ENCODE measurements at places on chromosomes 13 and 19.

- no peak for DNase-seq
Measured at GRCh38 chr13:112200200-112200599, 133.3 kb downstream of the SOX1 start.

- DNase-seq, result no peak
Measured at GRCh38 chr13:73989244-73989843, 144.9 kb downstream of the KLF12 start.

- peak; percentile 17 for DNase-seq
Measured at GRCh38 chr13:42239644-42240043, 32.3 kb upstream of the AKAP11 start.

- peak; percentile 27 for DNase-seq
Measured at GRCh38 chr13:37138169-37138568, 32.7 kb upstream of the CSNK1A1L start.

DNA sequence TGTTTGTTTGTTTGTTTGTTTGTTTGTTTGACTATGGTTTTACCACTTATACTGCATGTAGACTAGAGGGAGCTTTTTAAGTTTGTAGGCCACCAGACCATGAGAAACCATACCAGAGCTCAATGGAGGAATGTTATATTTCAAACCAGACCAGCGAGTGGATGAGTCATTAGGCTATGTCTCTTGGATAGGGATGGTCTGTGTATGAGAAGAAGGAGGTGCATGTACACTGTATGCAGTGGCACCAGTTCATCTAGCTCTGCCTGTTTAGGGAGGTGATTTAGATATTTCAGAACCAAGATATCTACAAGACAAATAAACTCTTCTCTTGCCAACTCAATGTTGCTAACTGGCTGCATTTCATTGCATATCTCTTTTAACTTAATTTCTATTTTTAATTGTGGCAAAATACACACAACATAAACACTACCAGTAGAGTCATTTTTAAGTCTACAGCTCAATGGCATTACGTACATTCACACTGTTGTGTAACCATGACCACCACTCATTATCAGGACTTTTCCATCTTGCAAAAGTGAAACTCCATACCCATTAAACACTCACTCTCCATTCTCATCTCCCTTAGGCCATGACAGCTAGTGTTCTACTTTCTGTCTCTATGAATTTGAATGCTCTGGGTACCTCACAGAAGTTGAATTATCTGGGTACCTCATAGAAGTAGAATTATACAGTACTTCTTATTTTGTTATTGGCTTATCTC, 29.2 kb downstream of the SYDE1 start:
- DNase-seq, result no peak

DNA sequence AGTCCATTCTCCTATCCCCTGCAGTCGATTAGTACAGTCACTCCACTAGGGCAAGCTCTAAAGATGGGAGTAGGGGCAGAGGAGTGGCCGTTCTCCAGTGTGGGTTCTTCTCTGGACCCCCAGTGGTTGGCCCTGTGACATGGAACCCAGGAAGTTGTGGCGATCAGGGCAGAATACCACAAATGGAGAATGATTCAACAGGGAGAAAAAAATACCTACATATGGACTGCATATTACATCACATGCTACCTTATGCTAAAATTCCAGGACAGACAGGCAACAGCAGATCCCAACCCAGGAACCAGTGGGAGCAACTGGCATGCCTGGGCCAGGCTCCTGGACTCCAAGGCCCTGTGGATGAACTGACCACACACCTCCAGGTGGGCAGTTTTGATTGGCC, 20.4 kb downstream of the POU2F2 start:
- peak; percentile 87 for DNase-seq

DNA sequence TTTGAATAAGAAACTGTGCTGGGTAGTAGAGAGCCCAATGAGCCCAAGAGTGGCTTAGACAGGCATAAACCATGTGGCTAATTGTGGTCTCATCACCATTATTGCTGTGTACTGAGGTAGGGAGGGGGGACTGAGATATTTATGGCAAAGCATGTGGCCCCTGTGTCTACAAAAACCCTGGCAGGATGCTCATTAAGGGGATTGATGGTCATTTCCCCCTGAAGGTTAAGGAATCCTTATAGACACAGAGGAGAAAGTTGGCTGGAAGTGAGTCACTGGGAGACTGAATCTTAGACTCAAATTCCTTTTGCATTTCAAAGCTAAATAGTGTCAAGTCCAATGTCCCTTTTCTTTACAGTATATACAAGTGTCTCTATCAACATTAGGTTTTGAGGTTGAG, 9.8 kb upstream of the DACT3 start:
- peak; percentile 20 for DNase-seq

DNA sequence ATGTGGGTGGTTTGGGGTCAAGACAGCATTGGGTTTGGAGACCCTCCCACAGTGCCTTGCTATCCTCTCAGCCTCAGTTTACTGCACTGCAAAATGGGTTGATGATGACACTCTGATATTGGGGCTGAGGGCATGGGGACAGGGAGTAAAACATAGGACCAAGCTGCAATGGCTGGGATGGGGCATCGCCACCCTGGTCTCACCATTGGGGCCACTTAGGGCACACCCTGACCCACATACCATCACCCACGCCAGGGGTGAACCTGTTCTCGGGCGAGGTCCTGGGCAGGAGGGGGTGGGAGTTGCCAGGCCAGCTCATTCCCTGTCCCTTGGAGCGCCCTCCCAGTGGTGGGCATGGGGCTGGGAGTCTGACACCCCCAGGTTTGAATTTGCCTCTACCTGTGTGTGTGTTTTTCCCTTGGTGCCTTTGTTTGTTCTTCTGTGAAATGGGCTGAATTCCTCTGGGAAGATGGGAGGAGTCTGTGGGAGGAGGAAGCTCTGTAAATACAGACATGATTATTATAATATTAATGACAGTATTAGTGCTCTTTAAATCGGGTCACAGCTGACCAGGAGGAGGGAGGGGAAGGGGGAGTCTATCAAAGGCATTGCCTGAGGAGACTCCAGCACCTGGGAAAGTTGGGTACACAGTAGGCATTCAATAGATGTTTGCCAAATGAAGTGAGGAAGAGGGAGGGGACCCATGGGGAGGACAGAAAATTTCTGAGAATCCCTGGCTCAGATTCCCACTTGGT, 2.2 kb upstream of the FCHO1 start:
- no peak for DNase-seq

DNA sequence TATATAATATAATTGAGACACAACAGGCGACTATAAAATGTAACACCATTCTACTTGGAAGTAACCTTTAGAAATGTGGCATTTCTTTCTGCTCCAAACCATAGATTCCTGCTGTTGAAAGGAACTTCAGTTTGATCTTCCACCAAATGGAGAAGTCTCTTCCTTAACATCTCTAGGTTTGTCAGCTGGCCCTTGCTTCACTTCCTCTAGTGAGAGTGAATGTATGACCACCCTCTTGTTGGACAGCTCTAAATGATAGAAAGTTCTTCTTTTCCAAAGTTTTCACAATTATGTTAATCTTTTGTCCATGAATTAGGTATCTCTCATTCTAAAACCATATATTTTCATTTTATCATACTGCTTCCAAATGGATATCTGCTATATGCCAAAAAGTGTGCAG, 13.8 kb upstream of the COG6 start:
- no peak for DNase-seq

DNA sequence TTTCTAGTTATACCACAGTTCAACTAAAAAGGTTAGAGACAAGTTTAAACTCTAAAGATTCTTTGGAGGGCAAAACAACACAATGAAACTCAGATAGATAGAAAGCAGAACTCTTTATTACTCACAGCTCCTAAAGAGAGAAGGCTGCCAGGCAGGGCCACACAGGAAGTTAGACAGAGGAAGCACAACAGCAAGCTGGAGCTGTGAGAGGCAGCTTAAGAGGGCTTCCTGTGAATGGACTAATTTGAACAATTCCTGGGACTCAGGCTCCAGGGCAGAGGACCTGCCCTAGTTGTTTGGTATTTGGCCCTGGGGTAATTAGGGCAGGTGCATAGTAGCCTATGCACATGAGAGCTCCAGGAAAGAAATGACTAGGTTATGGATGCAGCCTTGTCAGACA, 803.6 kb downstream of the DIAPH3 start:
- no peak for DNase-seq

- no peak for DNase-seq
Measured at GRCh38 chr13:30047154-30047874, 196.9 kb upstream of the UBL3 start.

DNA sequence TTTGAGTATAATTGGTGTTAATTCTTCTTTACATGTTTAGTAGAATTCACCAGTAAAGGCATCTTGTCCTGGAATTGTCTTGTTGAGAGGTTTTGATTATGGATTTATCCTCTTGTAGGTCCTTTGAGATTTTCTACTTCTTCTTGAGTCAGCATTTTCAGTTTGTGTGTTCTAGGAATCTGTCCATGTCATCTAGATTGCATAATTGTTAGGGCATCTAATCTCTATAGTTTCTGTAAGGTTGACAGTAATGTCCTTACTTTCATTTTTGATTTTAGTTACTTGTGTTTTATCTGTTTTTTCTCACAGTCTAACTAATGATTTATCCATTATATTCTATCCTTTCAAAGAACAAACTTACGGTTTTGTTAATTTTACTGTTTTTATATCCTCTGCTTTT, 492.0 kb downstream of the FGF9 start:
- DNase-seq, result no peak

DNA sequence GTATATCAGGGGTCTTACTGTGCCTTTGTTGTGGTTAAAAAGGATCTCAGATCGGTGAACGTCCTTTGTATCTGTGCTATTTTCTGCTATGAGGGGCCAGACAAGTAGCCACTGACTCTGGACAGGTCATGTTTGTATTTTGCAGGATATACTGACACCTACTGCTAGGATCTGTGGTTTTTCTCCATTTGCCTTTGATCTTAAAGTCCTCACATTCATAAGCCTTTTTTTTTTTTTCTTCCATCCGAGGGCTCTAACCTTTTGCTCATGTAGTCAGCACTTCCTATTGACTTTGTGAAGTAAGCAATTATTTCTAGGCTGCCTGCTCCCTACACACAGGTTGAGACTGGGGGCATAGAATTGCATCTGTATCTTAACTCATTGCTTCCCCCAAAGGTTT, 106.2 kb downstream of the SLITRK5 start:
- no peak for DNase-seq

DNA sequence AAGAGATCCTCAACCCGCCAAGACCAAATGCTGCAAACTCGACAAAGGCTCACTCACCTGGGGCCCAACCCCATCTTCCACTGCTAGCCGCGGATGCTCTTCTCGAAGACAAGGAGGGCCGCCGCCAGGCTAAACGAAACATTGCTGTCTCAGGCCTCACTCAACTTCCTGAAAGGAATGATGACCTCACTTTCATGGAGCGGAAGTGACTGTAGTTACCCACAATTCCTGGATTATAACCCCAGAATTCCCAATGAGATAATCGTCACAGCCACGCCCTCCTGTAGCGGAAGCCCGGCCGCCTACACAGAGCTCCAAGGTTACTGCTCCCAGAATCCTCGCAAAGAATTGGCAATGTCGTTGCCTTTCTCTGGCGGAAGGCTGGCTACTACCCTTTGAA, 10.5 kb upstream of the ZNF112 start:
- no peak for DNase-seq

DNA sequence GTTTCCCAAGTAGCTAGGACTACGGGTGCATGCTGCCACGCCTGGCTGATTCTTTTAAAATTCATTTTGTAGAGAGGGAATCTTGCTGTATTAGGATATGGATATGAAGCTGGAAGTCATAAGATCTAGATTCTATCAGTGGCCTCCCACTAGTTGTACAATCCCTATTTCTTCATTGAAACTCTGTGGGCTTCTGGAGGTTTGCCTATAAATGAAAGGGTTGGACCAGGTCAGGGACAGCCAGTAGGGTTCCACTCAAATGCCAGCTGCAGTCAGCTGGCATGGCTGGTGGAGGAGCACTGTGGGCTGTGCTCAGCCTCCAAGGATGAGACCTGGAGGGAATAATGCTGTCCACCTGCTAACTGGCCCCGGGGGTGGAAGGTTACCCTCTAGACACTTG, 110.2 kb upstream of the GJB6 start:
- no peak for DNase-seq

DNA sequence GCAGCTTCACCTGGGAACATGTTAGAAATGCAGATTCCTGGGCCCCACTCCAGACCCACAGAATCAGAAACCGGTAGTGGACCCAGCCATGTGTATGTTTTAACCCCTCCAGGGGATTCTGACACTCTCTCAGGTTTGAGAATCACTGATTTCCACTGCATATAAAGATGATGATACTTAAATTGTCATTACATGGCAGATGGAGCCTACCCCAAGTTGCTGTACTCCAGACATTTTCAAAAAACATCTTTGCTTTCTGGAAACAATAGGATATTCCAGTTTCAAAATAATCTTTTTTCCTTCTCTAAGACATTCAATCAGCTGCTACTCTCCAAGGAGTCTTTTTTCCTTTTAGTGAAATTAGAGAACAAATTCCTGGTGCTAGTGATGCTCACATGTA, 48.6 kb upstream of the RGCC start:
- DNase-seq, result no peak

Measured in AG10803 (cell line).